ENCODE measurements at places on chromosomes 1 and 21.

DNA sequence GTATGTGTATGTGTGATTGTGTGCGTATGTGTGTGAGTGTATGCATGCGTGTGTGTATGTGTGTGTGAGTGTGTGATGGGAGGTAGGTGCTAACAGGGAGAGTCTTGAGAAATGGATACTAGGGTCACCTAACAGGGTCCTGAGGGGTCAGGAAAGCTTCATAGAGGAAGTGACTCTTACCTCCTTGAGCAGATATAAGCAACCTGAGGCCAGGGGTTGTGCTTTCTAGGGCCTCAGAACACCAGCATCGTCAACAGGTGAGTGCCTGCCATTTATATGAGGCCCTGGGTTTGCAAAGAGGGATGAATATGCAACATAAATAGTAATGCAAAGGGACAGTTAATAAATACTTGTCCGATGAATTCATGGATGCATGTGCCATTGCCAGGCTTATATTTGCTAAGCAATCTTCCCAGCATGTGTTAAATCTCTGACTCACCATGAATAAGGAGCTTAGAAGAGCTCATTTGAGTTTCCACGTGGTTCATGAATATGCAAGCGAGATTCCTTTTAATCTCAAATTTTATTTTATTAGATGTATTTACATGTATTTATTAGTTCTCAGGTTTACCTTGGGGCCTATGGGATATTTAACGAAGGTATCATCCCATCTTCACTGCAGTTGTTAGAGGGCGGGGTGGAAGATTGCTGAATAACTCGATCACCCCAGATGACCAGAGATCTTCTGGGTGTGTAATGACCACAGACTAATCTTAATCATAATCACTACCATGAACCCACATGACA, 438.3 kb downstream of the CAMTA1 start:
- no peaks in the 10 kb centered on the region for H3K36me3 ChIP-seq
- peaks cover 7% of the 10 kb centered on the region for H3K27me3 ChIP-seq

GRCh38 chr1:86997538-86997937, 83.1 kb downstream of the HS2ST1 start:
- peaks cover 4% of the 10 kb centered on the region for H3K36me3 ChIP-seq
- no peak for DNase-seq
- H3K4me3 ChIP-seq, result no peak overlapping the region

DNA sequence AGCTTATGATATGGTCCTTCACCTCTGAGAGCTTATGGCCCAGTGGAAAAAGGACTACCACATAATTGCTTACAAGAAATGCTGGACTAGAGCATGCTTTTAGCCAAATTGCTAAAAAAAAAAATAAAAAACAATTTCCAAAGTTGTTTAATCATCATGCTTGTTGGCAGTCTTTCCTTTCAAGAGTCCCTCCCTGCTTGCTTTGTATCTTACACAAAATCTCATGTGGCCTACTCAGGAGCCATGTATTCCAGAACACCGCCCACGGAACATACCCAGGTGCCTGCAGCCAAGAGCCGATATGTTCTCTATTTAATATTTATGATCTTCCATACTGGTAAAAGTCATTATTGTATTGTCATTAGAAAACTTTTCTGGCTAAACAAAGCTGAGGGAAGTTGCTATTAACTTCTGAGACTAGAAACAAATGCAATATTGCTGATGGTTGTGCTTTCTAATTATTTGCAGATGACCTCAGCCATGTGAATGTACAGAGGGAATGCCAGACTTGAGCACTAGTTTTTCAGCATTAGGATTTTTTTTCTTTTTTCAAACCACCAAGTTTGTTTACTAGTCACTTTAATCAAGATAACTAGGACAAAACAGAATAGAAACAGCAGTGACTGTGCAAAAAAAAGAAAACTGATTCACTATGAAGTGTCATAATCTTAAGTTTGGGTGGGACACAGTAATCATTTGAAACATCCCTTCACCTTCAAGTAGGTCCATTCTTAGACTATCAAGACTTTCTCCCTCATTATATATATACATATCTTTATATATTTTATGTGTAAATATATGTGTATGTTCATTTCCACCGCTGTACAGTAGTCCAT, 129.3 kb upstream of the GORAB start:
- no peak overlapping the region for H3K4me3 ChIP-seq
- H3K27me3 ChIP-seq, result peaks cover 10% of the 10 kb centered on the region
- DNase-seq, result no peak
- H3K36me3 ChIP-seq, result no peaks in the 10 kb centered on the region
- no peaks in the 10 kb centered on the region for H3K4me1 ChIP-seq

GRCh38 chr1:230863449-230863848, 4.9 kb downstream of the C1orf198 start:
- H3K36me3 ChIP-seq, result no peaks in the 10 kb centered on the region
- DNase-seq, result no peak
- peaks cover 28% of the 10 kb centered on the region for H3K4me1 ChIP-seq

- DNase-seq, result no peak
- no peak overlapping the region for H3K4me3 ChIP-seq
- peaks cover 12% of the 10 kb centered on the region for H3K27me3 ChIP-seq
- H3K4me1 ChIP-seq, result peaks cover 26% of the 10 kb centered on the region
- H3K36me3 ChIP-seq, result peaks cover 7% of the 10 kb centered on the region
Measured at GRCh38 chr1:50972766-50973165, 2.7 kb downstream of the CDKN2C start.
